OCI-LY7 (cell line): ENCODE measurements at places on chromosomes 1 and 21. TPM values are rescaled to one million over a fixed set of nuclear protein-coding genes. Genes with fewer than 3 reads are reported as not detected.

ZFP69B gene
- total RNA-seq: 26.8 and 28.3 TPM in 2 replicates

FCAMR gene
- not detected in 2 replicates for total RNA-seq

- no peak for DNase-seq
Observed at GRCh38 chr21:25039461-25040380, 567.6 kb downstream of the MRPL39 start.

- DNase-seq: no peak
Observed at GRCh38 chr1:204875255-204875654, 4.6 kb downstream of the NFASC start.

- no peak for DNase-seq
Observed at GRCh38 chr1:185957441-185958363, 223.5 kb downstream of the HMCN1 start.
